Stimulated activated CD4-positive, alpha-beta T cell treated with anti-CD3 and anti-CD28 coated beads, Interleukin-4, amount 100 ng/mL, for 48 hours (primary cell): ENCODE measurements at places on chromosomes 16 and 17.

GRCh38 chr16:57723170-57723569 is 12.4 kb upstream of the KATNB1 start:
- DNase-seq: no peak

DNA sequence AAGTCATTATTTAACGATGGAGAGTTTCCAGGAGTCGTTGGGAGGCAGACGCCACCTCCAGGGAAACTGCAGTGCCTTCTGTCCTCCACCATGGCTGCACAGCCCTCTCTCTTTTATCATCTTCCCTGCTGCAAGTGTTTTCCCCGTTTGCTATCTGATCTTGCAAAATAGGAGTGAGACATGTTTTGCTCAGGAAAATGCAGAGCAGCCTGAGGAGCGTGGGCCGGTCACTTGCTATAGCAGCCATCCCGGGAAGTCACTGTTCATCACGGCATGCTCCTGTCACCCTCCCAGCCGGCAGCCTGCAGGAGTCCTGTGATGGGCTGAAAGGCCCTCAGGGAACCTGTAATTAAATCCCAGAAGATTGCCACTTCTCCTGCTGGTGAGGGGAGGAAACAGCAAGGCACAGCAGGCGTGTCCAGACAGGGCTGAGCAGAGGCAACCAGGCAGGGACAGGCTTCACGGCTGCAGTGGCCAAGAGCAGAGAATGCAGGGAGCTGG is 143.1 kb downstream of the GSG1L start:
- DNase-seq: no peak

DNA sequence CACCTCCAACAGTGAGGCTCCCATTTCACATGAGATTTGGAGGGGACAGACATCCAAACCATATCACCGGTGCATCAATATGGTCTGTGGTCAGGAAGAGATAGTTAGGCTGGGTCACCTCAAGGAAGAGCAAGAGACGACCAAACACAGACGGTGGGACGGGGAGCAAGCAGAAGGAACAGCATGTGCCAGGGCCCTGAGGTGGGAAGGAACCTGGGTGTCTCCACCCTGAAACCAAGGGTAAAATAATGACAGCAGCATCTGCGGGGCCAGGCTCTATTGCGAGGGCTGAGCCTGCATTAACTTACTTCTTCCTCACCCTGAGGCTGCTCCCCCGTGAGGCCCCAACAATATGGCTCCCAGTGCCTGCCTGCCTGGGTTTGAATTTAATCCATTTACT is 8.9 kb upstream of the PRSS21 start:
- DNase-seq: no peak

DNA sequence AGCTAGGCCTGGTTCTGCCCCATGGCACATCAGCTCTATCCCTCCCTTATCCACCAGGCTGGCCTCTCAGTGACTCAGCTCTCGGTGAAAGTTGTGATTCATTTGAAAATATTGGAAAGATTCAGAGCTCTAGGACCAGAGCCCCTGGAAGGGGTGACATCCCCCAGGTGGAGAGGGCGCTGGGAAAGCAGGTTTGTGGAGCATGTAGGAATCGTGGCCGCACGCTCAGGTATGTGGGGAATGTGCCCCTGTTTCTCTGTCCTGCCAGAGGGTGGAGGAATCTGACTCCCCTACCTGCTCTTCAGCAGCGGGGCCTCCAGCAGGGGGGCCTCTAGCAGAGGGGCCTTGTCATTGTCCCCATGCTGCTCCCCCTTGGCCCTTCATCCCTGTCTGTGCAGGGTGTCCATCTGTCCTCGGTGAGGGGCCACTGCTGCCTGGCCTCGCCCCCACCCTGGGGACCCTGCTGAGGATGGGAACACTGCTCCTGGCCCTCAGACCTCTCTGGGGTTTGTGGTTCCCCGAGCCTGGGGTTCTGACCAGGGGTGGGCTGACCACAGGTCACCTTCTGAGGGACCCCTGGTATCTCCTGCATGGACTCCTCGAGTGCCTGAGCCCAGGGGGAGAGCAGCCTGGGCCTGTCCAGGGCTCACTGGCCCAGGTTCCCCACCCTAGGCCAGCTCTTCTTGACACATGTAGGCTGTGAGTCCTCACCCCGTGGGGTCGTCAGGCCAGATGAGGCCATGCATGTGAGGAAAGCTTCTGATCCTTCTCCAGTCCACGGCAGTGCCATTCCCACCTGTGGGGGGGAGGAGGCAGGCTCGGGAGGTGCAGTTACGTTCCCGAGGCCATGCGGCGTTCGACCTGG is 47.5 kb downstream of the NT5M start:
- no peak for DNase-seq

DNA sequence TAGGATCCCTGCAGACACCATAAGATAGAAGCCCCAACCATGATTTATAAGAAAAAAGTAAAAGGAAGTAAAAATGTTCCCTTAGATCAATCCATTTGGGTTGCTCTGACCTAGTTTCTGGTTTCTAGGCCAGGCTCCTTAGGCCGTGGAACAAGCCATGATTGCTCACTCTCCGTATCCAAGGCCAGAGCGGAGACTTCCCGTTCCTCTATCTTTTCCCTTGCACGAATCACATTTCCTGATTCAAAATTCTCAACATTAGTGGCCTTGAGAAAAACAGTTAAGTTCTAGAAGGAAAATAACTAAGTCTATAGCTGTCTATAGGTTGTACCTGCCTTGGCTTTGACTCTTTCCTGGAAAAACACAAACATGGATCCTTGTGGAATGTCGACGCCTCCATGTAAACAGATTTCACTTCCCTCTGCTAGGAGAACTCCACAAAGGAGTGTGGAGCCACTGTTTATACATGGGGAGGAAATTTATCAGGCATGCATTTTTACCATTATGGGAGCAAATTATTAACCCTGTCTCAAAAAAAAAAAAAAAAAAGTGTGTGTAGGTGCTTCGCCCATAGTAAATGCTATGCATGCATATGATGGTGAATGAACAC is 149.6 kb downstream of the ZFHX3 start:
- no peak for DNase-seq
